ENCODE measurements at places on chromosomes 5 and 9.

GRCh38 chr5:116614603-116614920 is 39.9 kb upstream of the SEMA6A start:
- no peak for DNase-seq
- no peaks in the 10 kb centered on the region for H3K36me3 ChIP-seq
- no peaks in the 10 kb centered on the region for H3K27me3 ChIP-seq
- no peak overlapping the region for H3K4me3 ChIP-seq

DNA sequence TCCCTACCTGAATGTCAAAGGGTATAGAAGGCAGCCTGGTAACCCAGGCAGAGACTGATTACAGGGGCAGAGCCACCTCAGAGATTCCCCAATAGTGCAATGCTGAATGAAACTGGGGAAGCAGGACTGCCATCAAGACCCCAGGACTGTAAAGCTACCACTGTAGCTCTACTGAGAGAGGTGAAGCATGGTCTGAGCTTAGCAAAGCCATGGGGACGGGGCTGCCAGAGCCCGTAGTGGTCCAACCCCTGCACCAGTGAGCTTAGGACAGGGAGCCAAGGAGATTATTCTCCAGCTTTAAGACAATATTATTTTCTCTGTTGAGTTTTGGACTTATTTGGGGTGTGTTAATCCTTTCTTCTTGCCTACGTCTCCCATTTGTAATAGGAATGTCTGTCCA is 679.3 kb upstream of the GRAMD2B start:
- H3K4me1 ChIP-seq = no peaks in the 10 kb centered on the region
- no peak overlapping the region for H3K4me3 ChIP-seq
- no peak for DNase-seq
- no peaks in the 10 kb centered on the region for H3K27me3 ChIP-seq
- H3K27ac ChIP-seq = no peak overlapping the region

- H3K4me1 ChIP-seq = no peaks in the 10 kb centered on the region
- H3K4me3 ChIP-seq = no peak overlapping the region
- no peak for DNase-seq
- no peak overlapping the region for H3K27ac ChIP-seq
- H3K27me3 ChIP-seq = no peaks in the 10 kb centered on the region
- no peaks in the 10 kb centered on the region for H3K36me3 ChIP-seq
Observed at GRCh38 chr5:2852446-2852845, 101.0 kb upstream of the IRX2 start.

DNA sequence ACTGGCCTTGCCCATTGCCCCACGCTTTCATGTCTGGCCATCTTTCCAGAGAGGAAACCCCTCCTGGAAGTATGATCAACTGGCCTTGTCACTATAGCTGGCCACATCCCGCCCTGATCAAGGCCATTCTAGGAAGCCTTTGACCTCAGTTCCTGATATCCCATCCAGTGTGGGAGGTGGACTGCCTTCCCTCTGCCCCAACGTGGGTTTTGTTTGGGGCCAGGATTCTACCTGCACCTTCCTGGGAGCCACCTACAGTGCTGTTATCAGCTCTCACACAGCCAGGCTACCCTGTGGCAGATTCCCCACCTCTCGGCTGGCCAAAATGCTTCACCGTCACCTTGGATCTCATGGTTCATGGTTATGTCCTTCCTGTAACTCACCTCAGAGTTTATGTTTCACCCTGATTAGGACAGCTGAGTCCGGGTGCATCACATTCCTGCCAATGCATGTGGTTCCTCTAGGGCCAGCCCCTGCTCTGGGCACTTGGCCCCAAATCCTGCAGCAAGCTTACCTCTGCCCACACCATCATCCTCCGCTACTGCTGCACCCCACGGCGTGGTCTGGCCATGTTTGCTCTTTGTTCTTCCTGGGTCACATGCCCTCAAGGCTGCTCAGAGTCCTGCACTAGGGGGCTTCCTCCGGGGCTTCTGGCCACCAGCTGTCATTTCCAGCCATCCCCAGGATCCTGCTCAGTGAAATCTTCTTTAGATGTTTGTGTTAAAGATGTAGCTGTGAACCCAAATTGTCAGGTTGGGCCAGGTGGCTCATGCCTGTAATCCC is 24.2 kb upstream of the S1PR3 start:
- H3K27me3 ChIP-seq = peaks cover 4% of the 10 kb centered on the region

DNA sequence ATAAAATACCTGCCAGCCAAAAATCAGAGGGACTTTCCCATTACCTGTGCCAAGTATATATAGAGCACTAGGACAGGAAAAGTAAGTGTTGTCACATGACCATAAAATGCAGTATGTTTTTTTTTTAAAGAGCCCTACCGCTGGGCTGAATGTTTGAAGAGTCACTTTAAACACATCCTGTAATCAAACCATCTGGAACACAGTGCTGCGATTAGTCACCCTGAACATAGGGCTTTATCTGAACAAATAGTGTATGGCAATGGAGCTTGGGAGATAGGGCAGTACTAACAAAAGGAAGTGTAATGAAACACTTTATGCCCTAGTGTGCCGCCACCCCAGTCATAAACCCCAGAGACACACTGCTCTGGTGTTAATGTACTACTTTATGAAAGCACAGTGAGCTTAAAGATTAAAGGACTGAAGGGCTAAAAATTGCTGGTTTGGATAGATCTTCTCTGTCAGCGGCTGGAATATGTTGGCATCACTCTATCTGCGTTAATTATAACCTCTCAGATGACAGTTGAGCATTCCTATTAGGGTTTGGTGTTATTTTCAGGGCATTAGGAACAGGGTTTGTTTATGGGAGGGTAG is 90.4 kb downstream of the ZNF608 start:
- H3K36me3 ChIP-seq = no peaks in the 10 kb centered on the region
- peaks cover 18% of the 10 kb centered on the region for H3K27me3 ChIP-seq

GRCh38 chr9:129208207-129209032 is 30.4 kb upstream of the IER5L start:
- peak overlapping the region; percentile 49 for H3K27ac ChIP-seq
- peak; percentile 64 for DNase-seq
- H3K4me3 ChIP-seq = no peak overlapping the region

DNA sequence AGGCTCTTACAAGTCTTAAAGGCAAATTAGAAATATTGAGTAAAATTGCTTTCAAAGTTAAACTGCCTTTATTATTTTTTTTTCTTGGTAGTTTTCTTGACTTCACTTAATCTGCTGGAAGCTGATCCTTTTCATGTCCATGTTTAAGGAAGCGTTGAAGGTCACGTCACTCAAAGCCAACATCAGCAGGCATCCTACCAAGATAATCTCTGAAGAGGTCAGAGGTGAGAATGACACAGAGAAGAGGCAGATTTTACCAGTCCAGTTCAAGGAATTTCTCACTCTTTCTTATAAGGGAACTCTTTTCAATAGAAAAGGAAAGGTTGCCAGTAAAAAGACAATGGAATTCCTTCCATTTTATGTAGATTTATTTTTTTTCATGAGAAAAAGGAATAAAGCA is 259.8 kb downstream of the ANXA1 start:
- no peak for DNase-seq
- no peaks in the 10 kb centered on the region for H3K4me1 ChIP-seq
- H3K27me3 ChIP-seq = no peaks in the 10 kb centered on the region
- H3K27ac ChIP-seq = no peak overlapping the region

GRCh38 chr9:73172901-73173215 is 21.2 kb downstream of the ANXA1 start:
- no peak overlapping the region for H3K27ac ChIP-seq
- no peak overlapping the region for H3K4me3 ChIP-seq
- DNase-seq = no peak
- peaks cover 9% of the 10 kb centered on the region for H3K36me3 ChIP-seq

DNA sequence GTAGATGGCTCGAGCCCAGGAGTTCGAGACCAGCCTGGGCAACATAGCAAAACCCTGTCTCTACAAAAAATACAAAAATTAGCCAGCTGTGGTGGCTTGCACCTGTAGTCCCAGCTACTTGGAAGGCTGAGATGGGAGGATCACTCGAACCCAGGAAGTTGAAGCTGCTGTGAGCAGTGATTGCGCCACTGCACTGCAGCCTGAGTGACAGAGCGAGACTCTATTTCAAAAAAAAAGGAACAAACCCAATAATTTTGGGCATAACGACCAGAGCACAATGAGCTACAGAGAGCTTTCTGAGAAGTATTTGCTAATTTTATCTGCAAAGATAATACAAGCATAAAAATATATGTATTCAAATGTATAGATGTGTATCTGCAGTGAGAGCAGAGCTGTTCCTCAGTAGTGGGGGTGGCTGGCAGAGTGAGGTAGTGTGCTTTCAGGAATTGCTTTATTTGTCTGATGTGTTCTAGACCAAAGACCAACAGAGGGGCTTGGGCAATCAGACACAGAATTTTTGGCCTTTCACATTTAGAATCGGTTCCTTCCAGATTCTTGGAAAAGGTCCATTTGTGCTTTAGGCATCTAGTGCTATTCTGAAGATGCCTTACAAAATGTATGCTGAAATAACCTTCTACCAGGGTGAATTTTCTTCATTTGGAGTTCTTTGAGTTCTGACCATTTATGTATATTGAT is 5.2 kb downstream of the DOCK8 start:
- no peak for DNase-seq
- H3K27ac ChIP-seq = no peak overlapping the region
- H3K27me3 ChIP-seq = no peaks in the 10 kb centered on the region
- no peaks in the 10 kb centered on the region for H3K36me3 ChIP-seq

GRCh38 chr9:89436963-89437625 is 60.8 kb downstream of the SEMA4D start:
- H3K36me3 ChIP-seq = peaks cover 17% of the 10 kb centered on the region
- H3K4me3 ChIP-seq = no peak overlapping the region
- H3K4me1 ChIP-seq = peaks cover 81% of the 10 kb centered on the region
- no peaks in the 10 kb centered on the region for H3K27me3 ChIP-seq
- peak; percentile 72 for DNase-seq

GRCh38 chr9:34380511-34381315 is 4.0 kb upstream of the MYORG start:
- no peaks in the 10 kb centered on the region for H3K27me3 ChIP-seq
- H3K27ac ChIP-seq = no peak overlapping the region
- H3K36me3 ChIP-seq = no peaks in the 10 kb centered on the region
- DNase-seq = peak; percentile 89
- peaks cover 28% of the 10 kb centered on the region for H3K4me1 ChIP-seq

- no peaks in the 10 kb centered on the region for H3K36me3 ChIP-seq
- H3K27ac ChIP-seq = no peak overlapping the region
- H3K4me1 ChIP-seq = no peaks in the 10 kb centered on the region
- H3K4me3 ChIP-seq = no peak overlapping the region
Observed at GRCh38 chr9:118009614-118010013, 305.4 kb downstream of the TLR4 start.

GRCh38 chr5:72541501-72542225 is 34.5 kb upstream of the ZNF366 start:
- H3K36me3 ChIP-seq = no peaks in the 10 kb centered on the region
- H3K4me3 ChIP-seq = no peak overlapping the region
- no peaks in the 10 kb centered on the region for H3K4me1 ChIP-seq
- no peak for DNase-seq
- H3K27ac ChIP-seq = no peak overlapping the region

GRCh38 chr5:149274939-149275338 is 3.3 kb downstream of the AFAP1L1 start:
- peaks cover 7% of the 10 kb centered on the region for H3K4me1 ChIP-seq
- no peak for DNase-seq
- no peak overlapping the region for H3K27ac ChIP-seq
- peaks cover 48% of the 10 kb centered on the region for H3K27me3 ChIP-seq

- no peak for DNase-seq
- no peaks in the 10 kb centered on the region for H3K36me3 ChIP-seq
- H3K4me3 ChIP-seq = no peak overlapping the region
- H3K27me3 ChIP-seq = no peaks in the 10 kb centered on the region
- H3K27ac ChIP-seq = no peak overlapping the region
Observed at GRCh38 chr5:114305402-114306207, 56.3 kb upstream of the KCNN2 start.

- no peak overlapping the region for H3K4me3 ChIP-seq
- H3K4me1 ChIP-seq = no peaks in the 10 kb centered on the region
- H3K36me3 ChIP-seq = peaks cover 5% of the 10 kb centered on the region
- H3K27ac ChIP-seq = no peak overlapping the region
- no peak for DNase-seq
Observed at GRCh38 chr9:112819635-112820496, 69.3 kb downstream of the SNX30 start.
